ENCODE measurements at places on chromosomes 12 and 14. TPM values are rescaled to one million over a fixed set of nuclear protein-coding genes. Genes with fewer than 3 reads are reported as not detected.
A peak's percentile ranks its signal among the peaks of the same experiment; 100 is the strongest.

DNA sequence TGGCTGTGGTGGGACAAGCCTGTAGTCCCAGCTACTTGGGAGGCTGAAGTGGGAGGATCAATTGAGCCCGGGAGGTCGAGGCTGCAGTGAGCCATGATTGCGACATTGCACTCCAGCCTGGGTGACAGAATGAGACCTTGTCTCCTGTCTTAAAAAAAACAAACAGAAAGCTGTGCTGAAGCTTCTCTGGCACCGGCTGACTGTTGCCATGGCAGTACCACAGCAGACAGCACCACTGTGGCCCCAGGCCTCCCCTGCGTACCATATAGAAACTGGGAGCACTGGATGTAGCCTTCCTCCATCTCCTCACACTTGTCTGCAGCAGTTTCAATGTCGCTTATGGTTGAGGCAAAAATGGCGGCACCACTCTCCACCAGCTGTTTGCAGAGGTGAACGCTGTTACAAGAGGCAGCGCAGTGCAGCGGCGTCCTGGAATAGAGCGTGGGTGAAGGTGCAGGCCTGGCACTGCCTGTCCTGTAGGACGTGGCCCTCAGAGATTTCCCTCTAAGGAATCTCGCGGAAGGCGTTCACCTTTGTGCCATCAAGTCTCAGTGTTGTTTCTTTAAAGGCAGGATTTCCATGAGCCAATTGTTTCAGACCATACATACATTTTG, 21.9 kb downstream of the ZFYVE21 start:
- H3K4me1 ChIP-seq = no peaks in the 10 kb centered on the region
- H3K36me3 ChIP-seq = peaks cover 23% of the 10 kb centered on the region
- no peak overlapping the region for H3K4me3 ChIP-seq
- no peak overlapping the region for H3K27ac ChIP-seq

The SLC39A5 gene
- 44.4 TPM for total RNA-seq

GRCh38 chr12:130719263-130719859, 3.3 kb upstream of the RIMBP2 start:
- H3K4me1 ChIP-seq = no peaks in the 10 kb centered on the region
- peaks cover 3% of the 10 kb centered on the region for H3K27me3 ChIP-seq
- no peak overlapping the region for H3K27ac ChIP-seq
- H3K36me3 ChIP-seq = no peaks in the 10 kb centered on the region

- DNase-seq = no peak
- no peaks in the 10 kb centered on the region for H3K4me1 ChIP-seq
- no peak overlapping the region for H3K4me3 ChIP-seq
- H3K27ac ChIP-seq = no peak overlapping the region
Measured at GRCh38 chr12:84596266-84596665, 316.3 kb downstream of the SLC6A15 start.

- peaks cover 19% of the 10 kb centered on the region for H3K36me3 ChIP-seq
- H3K4me1 ChIP-seq = no peaks in the 10 kb centered on the region
- DNase-seq = peak; percentile 68
- no peak overlapping the region for H3K27ac ChIP-seq
Measured at GRCh38 chr14:81211844-81212243, 8.9 kb downstream of the GTF2A1 start.

GRCh38 chr12:109577311-109577710, 3.7 kb downstream of the MVK start:
- H3K4me1 ChIP-seq = no peaks in the 10 kb centered on the region
- no peaks in the 10 kb centered on the region for H3K36me3 ChIP-seq
- H3K4me3 ChIP-seq = no peak overlapping the region

The HHIPL1 gene
- total RNA-seq = 0.53 TPM

- DNase-seq = no peak
- no peaks in the 10 kb centered on the region for H3K27me3 ChIP-seq
- H3K27ac ChIP-seq = no peak overlapping the region
- no peaks in the 10 kb centered on the region for H3K36me3 ChIP-seq
- no peaks in the 10 kb centered on the region for H3K4me1 ChIP-seq
Measured at GRCh38 chr14:66649498-66649897, 141.6 kb downstream of the GPHN start.

DNA sequence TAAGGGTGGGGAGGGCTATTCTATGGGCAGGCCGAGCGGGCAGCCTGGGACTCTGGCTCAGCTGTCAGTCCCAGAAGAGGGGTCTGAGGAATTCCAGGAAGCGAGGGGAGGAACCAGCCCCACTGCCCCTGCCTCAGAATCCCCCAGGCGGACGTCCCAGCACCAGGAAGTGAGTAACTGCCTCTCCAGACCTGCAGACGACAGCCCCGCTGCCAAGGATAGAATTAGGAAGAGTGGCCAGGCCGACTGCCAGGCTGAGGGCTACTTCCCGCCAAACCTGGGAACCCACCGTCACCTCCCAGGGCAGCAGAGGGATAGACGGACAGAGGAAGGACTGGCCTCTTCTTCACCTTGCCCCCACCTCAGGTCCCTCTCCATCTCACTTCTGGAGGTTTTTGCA, 6.7 kb upstream of the BDKRB2 start:
- no peak for DNase-seq
- no peak overlapping the region for H3K4me3 ChIP-seq
- H3K4me1 ChIP-seq = no peaks in the 10 kb centered on the region
- no peak overlapping the region for H3K27ac ChIP-seq

The DIO3 gene
- total RNA-seq = not detected

- H3K4me1 ChIP-seq = no peaks in the 10 kb centered on the region
- no peaks in the 10 kb centered on the region for H3K27me3 ChIP-seq
- DNase-seq = no peak
- H3K27ac ChIP-seq = no peak overlapping the region
Measured at GRCh38 chr14:96762650-96763049, 34.5 kb upstream of the VRK1 start.

- H3K36me3 ChIP-seq = no peaks in the 10 kb centered on the region
- no peak overlapping the region for H3K4me3 ChIP-seq
- no peak overlapping the region for H3K27ac ChIP-seq
- no peak for DNase-seq
- no peaks in the 10 kb centered on the region for H3K27me3 ChIP-seq
Measured at GRCh38 chr12:12182703-12183365, 84.0 kb downstream of the LRP6 start.

Measured in right lobe of liver (tissue), 6 donors.